ENCODE measurements at places on chromosomes 4 and X. TPM values are rescaled to one million over a fixed set of nuclear protein-coding genes. Genes with fewer than 3 reads are reported as not detected.

The ARSJ gene
- not detected for total RNA-seq

The GPR78 gene
- total RNA-seq: not detected

The IL2RG gene
- 366 TPM for total RNA-seq

The PNCK gene
- total RNA-seq: 0.18 TPM

The PITX2 gene
- not detected for total RNA-seq

The PCDH19 gene
- total RNA-seq: not detected

The ADH6 gene
- not detected for total RNA-seq

The TMEM131L gene
- 29.7 TPM for total RNA-seq

The MMRN1 gene
- not detected for total RNA-seq
